WERI-Rb-1 (cell line): ENCODE measurements at places on chromosomes 1 and 21.

DNA sequence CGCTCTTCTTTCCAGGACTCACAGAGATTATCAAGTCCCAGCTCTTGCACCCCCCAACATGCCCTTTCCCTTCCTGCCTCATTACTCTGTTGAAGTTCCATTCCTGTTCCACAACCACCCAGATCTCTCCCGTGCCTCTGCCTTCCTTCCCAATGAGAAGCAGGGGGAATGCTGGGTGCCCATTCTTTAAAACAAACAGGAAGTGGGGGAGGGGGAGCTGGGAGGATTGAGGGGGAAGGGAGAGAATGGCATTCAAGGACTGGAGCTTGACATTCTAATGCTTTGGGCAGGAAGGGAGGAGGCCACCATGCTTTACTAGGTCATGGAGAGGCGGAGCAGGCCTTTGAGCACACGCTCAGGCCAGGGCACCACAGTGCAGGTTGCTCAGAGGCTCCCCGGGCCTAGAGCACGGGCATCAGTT, 150.3 kb upstream of the IRF2BP2 start:
- DNase-seq, result no peak

DNA sequence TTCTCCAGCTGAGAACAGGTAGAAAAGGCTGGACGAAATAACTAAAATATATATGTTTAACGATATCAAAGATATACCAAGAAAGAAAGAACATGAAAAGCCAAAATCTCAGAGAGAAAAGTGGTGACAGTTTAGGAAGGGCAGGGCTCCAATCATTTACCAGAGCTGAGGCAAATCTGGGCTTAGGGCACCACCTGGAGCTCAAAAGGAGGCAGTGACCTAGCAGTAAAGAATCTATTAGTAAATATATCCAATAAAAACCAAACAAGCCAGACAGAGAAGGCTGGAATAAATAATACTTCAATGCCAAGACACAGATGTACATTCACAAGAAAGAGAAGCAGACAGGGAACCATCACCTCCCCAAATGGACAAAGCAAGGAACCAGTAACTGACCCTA, 43.5 kb downstream of the CHIA start:
- peak; percentile 34 for DNase-seq

DNA sequence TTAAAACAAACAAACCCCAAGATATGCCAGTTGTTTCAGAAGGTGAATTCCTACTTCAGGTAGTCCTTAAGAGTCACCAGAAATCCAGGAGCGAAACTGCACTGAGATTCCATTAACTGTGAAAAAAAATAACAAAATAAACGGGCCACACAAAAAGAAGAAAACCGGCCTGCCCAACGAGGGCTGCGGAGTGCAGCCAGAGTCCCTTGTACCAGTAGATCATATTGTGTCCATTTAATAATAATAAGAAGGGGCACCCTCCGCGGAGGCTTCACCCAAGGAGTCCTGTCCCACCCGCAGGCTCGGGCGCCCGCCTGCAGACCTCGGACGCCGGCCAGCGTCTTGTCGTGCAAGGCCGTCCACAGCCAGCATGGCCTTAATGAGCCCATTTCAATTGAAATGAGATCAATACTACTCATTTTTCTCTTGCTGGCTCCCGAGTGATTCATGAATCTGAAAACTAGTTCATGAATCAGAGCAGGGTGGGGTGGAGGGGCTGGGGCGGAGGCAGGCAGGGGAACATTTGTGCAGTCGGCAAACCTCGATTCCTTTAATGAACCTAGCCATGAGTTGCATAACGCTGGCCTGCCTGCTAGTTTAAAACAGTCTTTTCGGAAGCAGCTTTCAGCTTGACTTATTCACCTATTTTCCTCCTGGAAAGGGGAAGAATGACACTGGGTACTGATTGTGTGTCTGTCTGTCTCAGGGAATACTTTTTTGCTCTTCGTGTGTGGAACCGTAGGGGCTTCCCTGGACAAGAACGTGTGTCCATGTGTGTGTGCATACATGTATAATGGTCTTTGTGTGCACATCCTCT, 113.1 kb upstream of the IRF2BP2 start:
- DNase-seq, result no peak

DNA sequence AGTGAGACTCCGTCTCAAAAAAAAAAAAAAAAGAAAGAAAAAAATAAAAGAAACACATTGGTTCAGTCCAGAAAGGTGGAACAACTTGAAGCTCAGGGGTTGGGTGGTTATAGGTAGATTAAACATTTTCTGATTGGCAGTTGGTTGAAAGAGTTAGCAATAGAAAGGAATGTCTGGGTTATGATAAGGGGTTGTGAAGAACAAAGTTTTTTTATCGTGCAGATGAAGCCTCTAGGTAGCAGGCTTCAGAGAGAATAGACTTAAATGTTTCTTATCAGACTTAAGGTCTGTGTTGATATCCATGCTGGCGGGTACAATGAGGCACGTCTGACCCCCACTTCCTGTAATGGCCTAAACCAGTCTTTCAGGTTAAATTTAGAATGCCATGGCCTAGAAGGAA, 45.0 kb upstream of the PDE9A start:
- no peak for DNase-seq

DNA sequence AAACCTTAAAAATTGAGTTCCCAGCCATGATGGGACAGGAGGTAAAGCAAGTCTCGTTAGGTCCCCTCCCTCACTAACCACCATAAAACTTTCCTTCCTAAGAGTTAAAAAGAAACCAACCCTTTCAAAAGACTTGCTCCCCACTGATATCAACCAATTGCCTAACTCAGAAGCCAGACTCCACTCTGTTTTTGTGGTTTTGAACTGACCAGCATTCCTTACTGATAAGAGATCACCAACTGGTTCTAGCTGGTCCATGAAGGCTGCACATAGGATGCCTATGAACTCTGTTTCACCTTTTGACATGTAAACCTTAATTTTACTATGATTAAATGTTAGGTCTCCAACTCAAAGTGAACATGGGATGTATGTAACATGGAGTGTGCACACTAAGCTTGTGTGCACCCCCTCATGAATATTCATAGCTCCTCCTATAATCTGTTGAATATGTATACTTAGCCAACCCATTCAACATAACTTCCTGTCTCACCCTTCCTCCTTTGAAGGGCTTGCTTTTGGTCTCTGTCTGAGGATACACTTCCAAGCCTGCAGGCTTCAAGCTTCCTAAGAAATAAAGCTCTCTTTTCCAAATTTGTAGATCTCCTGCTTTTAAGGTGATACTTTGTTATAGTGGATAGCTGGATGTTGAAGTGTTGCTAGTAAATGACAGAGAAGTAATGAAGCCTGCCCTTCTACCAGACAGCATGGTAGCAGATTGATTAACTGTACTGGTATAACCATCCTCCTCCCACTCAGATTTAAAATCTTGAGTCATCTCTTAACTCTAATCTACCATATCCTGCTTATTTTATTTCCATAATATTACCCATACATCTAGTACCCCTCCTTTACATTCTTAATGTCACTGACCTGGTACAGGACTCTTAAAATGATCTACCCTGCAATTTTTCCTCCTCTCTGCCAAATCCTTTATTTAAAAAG, 95.6 kb downstream of the ZNF644 start:
- no peak for DNase-seq

DNA sequence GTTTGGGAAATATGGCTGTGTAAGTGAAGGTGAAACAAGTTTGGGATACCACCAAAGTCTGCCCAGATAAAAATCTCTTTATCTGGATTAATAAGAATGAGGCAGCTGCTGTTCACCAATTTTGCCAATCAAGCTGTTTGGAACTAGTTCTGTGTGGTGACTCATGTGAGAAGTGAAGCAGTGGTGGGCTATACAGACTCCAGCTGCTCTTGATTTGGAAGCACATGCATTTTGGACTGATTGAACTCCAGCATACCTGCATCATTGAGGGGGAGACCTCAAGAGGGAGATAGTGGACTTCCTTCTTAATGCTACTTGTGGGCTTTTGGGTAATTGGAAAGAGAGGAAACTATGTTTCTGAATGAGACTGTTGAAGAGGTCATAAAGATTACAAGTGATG, 99.2 kb upstream of the B3GALT2 start:
- no peak for DNase-seq

DNA sequence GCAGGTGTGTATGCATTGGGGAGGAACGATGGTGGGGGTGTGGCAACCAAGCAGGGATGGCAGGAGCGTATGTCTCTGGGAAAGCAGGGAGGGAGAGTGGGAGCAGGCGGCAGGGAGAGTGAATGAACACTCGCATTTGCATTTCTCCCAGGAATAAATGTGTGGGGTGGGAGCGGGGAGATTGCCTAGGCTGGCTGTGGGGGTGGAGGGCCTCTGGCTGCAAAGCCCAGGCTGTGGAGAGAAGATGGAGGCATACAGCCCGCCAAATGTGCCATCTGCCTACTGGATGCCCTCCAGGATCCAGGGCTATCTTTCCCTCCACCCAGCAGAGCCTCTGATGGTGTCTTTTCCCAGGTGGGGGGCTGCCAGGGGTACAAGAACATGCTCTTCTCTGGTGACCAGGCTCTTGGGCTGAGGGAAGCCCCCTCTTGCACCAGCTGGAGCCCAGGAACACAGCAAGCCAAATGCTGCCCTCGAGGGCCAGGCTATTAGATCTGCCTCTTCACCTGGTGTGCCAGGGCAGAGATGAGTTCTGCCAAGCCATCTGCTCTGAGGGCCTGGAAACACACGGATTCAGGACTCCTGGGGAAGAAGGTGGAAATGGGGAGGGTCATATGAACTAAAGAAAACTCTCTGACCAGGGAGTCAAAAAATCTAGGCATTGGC, 1.7 kb upstream of the OPTC start:
- DNase-seq, result no peak

DNA sequence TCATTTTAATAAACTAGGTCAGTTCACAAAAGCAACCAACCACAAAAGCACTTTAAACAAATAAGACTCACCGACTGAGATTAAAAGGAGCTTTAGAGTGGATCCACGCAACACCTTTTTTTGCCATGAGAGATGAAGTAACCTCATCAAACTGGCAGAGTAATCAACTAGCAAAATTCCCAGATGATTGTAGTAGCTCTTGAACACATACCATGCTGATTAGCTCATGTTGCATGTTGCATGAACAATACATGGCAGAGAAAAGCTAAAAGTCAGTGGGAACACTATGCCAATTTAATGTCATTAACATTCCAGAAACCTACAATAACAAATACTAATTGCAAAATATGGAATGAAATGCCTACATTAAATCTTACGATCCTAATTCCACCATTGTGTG, 4.1 kb downstream of the WARS2 start:
- DNase-seq, result no peak

- peak; percentile 85 for DNase-seq
Observed at GRCh38 chr21:33196941-33197374, 32.8 kb upstream of the IFNAR2 start.

- DNase-seq, result no peak
Observed at GRCh38 chr1:206682111-206682510, 2.6 kb upstream of the MAPKAPK2 start.

DNA sequence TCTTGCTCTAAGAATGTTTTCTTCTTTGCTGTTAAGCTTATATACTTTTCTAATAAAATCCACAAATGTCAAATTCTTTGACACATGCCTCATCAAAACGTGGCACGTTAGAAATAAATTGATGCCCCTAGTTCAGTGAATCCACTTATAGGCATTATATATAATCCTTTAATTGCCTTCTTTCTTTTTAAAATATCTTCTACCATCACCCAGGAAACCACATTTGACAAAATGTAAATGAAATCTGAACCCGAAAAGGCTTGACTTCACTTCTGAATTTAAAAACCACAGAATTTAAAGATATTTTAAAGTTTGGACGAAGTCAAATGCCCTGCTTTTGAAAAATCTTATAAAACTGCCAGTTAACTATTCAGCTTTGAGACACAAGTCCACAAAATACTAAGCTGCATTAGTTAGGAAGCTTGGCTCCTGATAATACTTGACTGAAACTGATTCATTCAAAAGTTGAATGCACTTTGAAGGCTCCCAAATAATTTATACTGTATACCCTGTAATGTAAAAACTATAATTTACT, 22.4 kb upstream of the KIFAP3 start:
- DNase-seq, result no peak

GRCh38 chr1:26598890-26599289, 69.3 kb downstream of the RPS6KA1 start:
- peak; percentile 15 for DNase-seq

DNA sequence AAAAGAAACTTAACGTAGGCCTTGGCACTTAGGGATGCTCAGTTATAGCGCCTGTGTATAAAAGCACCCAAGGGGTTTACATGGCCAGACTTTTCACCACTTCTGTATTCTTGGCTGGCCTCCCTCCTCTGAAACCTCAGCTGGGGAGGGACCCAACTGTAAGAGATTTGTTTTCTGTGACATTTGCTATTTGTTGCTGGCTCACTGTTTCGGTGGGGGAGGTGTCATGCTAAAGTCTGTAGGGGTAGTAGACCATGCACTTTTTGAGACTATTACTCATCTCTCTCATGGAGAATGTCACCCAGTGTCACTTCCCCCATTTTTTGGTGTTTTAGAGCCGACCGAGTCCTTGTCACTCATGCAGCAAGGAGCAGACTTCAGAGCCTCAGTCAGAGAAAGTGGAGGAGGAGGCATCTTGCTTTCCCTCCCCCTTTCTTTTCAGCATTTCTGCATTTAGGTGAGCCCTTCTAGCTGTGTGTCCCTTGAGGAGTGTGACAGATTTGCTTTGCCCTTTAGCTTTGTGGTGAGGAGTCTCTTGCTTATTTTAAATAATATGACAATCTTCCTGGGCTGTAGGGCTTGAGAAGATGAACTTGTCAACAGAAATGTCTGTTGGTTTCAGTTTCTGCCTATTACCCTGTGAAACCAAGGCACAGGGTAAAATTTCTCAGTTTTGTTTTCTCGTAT, 160.1 kb downstream of the FASLG start:
- no peak for DNase-seq

GRCh38 chr1:116879478-116880133, 30.1 kb upstream of the PTGFRN start:
- DNase-seq, result peak; percentile 9

GRCh38 chr1:185207170-185207569, 50.2 kb downstream of the SWT1 start:
- DNase-seq, result no peak

GRCh38 chr1:162670928-162671663, 38.8 kb downstream of the DDR2 start:
- no peak for DNase-seq

- DNase-seq, result peak; percentile 41
Observed at GRCh38 chr1:38207275-38207674, 160.7 kb upstream of the POU3F1 start.

DNA sequence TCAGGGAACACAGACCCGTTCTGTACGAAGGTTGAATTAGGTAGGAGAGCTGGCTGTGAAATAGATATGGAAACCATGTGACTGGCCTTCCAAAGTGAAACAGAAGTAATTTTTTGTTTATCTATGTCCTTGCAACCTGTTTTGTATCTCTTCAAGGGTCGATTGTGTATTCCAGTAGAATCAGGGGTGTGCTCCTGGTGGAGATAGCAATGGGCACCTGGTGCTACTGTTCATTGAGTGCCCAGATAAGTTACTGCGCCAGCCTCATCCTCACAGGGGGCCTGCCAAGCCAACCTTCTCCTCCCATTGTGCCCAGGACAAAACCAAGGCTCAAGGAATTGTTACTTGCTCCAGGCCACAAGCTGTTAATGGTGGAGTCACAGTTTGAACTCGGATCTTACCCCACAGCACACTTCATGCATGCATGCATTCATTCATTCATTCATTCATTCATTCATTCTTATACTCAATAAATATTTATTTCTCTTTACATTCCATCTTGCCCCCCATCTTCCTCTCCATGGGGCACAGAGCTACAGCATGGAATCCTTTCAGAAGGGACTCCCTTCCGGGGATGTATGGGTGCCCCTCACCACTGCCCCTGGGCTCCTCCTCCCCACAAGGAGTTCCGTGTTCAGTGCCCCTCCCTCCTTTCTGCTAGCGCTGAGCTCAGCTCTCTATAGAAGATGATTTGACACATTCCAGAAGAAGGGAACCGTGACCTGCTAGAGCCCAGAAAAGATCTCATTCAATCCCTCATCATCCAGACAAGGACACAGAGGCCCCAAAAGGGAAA, 24.0 kb downstream of the ADORA1 start:
- no peak for DNase-seq
